ENCODE measurements at places on chromosomes 11 and 22. TPM values are rescaled to one million over a fixed set of nuclear protein-coding genes. Genes with fewer than 3 reads are reported as not detected.

Gene KDM4E
- total RNA-seq = not detected

Gene OR2AG2
- total RNA-seq = 0.28 TPM

Gene NLRP14
- total RNA-seq = not detected

Gene GDPD4
- total RNA-seq = not detected

Gene DRICH1
- not detected for total RNA-seq

Gene SLC6A5
- total RNA-seq = not detected

Gene C11orf71
- total RNA-seq = 6.1 TPM

Gene BTBD18
- total RNA-seq = not detected

Gene C11orf97
- not detected for total RNA-seq

Gene APOA4
- total RNA-seq = not detected

Gene MS4A3
- not detected for total RNA-seq

Gene YWHAH
- total RNA-seq = 114 TPM

Gene SLC29A2
- total RNA-seq = 0.41 TPM

Gene LARGE1
- total RNA-seq = 74.2 TPM

Data from sigmoid colon (tissue), 7 donors.